SJCRH30 (cell line): ENCODE measurements at places on chromosomes 2 and 18. TPM values are rescaled to one million over a fixed set of nuclear protein-coding genes. Genes with fewer than 3 reads are reported as not detected.

DNA sequence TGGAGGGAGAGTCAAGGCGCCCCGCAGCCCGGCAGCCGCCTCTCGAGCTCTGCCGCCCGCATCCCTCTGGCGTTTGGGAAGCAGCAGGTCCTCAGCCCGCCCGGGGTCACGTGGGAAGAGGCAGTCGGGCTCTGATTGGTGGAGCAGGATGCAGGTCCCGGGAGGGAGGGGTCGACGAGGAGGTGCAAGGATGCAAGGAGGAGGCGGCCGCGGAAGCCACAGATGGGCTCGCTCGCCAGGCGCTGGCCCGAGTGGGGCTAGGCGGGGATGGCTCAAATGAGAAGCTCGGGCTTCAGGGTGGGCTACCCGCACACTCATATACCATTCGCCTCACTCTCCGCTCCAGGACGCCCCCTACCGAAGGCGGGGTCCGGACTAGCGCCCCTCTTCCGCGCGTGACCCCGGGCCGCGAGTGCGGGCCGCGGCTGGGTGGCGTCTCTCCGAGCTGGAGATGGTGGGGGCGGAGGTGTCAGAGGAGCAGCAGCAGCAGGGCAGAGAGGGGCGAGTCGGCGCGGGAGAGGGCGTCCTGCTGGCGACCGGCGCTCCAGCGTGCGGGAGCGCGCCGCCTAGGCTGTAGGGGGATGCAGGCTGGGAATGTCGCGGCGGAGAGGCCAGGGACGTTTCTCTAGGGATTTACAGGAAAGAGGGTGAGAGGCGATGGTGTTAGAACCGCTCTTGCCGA, at the start of gene TMEFF2:
Gene TMEFF2, minus strand, starts transcription at position 68 of the 682 bp plus-strand sequence. CDS start 409 bp downstream, outside the sequence.
- DNase-seq = peak; percentile 100

DNA sequence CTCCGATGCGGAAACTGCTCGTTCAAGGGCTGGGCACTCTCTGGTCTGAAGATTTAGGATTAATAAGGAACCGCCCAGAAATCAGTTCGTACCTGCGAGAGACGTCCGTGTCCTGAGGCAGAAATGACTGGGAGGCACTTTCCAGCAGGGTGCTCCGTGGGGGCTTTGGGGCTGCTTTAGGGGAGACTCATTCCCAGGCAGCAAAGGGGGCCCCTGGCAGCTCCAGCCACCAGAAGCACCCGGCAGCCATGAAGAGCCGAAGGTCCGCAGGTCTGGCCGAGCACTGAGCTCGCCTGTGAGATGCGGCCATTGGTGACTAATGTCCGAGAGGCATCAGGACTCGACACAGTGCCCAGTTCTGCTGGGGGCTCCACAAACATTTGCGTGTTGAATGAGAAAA, 20.9 kb downstream of the KCNG2 start:
- no peak for DNase-seq

- DNase-seq = no peak
Measured at GRCh38 chr2:199997296-199997695, 41.9 kb downstream of the MAIP1 start.

DNA sequence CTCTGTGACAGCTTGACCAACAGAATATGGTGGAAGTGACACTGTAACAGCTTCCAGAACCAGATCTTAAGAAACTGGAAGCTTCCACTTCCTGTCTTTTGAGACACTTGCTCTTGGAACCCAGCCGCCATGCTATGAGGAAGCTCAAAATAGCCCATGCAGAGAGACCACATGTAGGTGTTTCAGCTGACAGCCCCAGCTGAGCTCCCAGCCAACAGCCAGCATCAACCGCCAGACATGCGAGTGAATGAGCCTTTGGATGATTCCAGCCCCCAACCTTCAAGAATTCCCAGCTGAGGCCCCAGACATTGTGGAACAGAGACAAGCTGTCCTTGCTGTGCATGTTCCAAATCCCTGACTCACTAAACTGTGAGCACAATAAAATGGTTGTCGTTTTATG, 27.9 kb downstream of the ACVR1 start:
- DNase-seq = no peak

- peak; percentile 67 for DNase-seq
Measured at GRCh38 chr2:71749671-71750101, 296.3 kb downstream of the DYSF start.

The GCKR gene
- total RNA-seq = not detected in 2 replicates

The CDH2 gene
- 10.4 and 10.7 TPM in 2 replicates for total RNA-seq
